Spleen (tissue), 13 donors: ENCODE measurements at places on chromosomes 12 and 14. TPM values are rescaled to one million over a fixed set of nuclear protein-coding genes. Genes with fewer than 3 reads are reported as not detected.

Gene WNT1
- total RNA-seq = not detected

DNA sequence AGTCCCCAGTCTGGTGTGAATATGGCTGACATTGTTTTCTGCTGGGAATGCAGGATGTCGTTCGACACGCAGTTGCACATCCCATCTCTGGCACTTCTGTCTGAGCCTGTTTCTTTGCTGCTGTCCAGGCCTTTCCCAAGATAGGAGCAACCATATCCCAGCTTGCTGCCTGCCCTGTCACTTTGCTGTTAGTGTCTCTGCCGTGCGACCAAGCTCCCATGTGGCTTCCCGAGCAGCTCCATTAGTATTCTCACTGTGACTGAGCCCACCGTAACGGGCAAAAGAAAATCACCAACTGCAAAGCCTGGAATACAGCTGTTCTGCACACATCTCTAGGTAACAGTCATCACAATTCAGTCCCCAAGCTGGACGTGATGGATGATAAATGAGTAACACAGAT, 66.0 kb upstream of the CPSF6 start:
- no peak for DNase-seq

GRCh38 chr14:24712374-24712773, 78.4 kb upstream of the GZMB start:
- DNase-seq = no peak

DNA sequence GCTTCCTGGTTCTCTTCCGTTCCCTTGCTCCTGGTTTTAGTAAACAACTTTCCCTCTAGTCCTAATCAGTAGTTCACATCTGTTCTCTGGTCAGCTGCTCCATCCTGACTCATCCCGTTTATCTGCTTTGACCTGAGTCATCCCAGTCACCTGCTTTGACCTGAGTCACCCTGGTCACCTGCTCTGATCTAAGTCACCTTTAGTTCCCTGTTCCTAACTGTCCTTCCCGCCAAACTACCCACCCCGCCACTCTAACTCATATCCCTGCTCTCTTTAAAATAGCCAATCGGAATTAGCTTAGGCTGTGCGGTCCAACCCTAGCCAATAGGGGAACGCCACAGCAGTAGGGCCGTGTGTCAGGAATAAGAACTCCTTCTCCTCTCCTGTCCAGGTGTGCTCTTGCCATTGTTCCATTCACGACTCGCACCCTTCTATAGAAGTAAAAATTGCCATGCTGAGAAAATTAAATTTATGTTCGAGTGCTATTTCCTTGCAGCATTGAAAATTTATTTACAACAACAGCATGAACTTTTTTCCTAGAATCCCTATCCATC, 3.1 kb upstream of the ANKRD33 start:
- no peak for DNase-seq

- DNase-seq = no peak
Measured at GRCh38 chr12:30138483-30138882, 354.7 kb upstream of the TMTC1 start.
